Fibroblast of lung (primary cell): ENCODE measurements at places on chromosomes 7 and 10. TPM values are rescaled to one million over a fixed set of nuclear protein-coding genes. Genes with fewer than 3 reads are reported as not detected.

DNA sequence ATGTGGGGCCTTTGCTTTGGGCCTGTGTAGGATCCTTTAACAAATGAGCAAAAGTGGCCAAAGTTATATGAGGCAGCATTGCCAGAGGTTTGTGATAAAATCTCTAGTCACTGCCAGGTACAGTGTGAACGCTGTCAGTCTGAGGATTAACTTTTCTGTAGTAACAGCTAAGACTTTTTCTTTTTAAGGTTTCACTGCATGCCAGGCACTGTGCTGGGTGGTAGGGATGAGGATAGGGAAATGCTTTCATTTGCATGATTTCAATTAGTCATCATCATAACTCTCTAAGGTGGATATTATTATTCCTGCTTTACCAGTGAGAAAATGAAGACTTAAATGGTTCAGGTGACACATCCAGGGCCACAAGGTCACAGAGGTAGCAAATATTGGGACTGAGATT, 79.7 kb upstream of the BMPER start:
- H3K4me3 ChIP-seq = no peak overlapping the region
- H3K36me3 ChIP-seq = no peaks in the 10 kb centered on the region
- H3K4me1 ChIP-seq = no peaks in the 10 kb centered on the region
- no peak for DNase-seq
- H3K27ac ChIP-seq = no peak overlapping the region

Gene SPDYE2B
- not detected in 2 replicates for polyA plus RNA-seq

- no peaks in the 10 kb centered on the region for H3K27me3 ChIP-seq
- no peak overlapping the region for H3K4me3 ChIP-seq
- H3K27ac ChIP-seq = peak overlapping the region; percentile 52
- H3K4me1 ChIP-seq = peaks cover 4% of the 10 kb centered on the region
- DNase-seq = peak; percentile 46
- H3K36me3 ChIP-seq = peaks cover 5% of the 10 kb centered on the region
Observed at GRCh38 chr10:50312464-50313437, 61.4 kb upstream of the ASAH2 start.

DNA sequence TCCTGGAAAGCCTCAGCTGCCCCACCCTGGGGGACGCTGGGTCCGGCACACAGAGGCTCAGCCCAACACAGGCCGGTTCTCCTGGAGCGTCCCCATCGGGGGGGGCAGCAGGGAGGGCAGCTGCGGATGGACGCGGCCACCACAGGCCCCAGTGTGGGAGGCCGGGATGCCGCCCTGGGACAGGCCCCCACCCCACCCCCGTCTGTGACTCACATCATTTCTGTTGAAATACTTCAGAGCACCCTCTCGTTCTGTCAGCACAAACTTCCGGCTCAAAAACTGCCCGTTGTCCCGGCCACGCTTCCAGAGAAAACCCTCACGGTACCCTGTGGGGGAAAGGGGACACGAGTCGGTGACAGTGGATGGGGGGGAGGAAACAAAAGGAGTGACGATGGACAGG, 28.5 kb downstream of the GET4 start:
- no peak overlapping the region for H3K4me3 ChIP-seq
- peak; percentile 42 for DNase-seq
- H3K27ac ChIP-seq = no peak overlapping the region
- no peaks in the 10 kb centered on the region for H3K36me3 ChIP-seq

- no peaks in the 10 kb centered on the region for H3K36me3 ChIP-seq
- peak; percentile 52 for DNase-seq
- H3K27me3 ChIP-seq = no peaks in the 10 kb centered on the region
- no peak overlapping the region for H3K27ac ChIP-seq
- no peaks in the 10 kb centered on the region for H3K4me1 ChIP-seq
- H3K4me3 ChIP-seq = no peak overlapping the region
Observed at GRCh38 chr7:145909991-145910513, 206.5 kb upstream of the CNTNAP2 start.

Gene KCP
- 0.08 TPM in 1 of 2 replicates, not detected in the other for polyA plus RNA-seq

- H3K4me1 ChIP-seq = no peaks in the 10 kb centered on the region
- H3K4me3 ChIP-seq = no peak overlapping the region
- H3K36me3 ChIP-seq = peaks cover 9% of the 10 kb centered on the region
- no peak overlapping the region for H3K27ac ChIP-seq
- no peaks in the 10 kb centered on the region for H3K27me3 ChIP-seq
Observed at GRCh38 chr7:2217716-2218443, 14.9 kb downstream of the MAD1L1 start.

DNA sequence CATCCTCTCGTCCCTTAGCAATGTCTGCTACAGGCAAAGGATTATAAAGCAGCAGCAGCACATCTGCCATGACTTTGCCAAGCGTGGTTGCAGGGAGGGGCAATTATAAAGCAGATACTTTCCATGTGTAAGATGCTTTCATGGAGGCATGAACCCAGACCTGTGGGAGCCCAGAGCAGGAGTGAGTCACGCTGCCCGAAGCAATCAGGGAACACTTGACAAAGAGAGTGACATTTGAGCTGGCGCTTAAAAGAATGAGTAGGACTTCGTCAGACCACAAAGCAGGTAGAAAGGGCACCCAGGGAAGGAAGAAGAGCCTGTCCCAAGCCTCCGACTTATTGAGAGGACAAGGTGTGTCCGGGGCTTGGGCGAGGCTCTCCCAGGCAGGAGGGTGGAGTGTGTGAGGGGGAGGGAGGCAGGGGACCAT, 147.2 kb downstream of the MYOF start:
- no peaks in the 10 kb centered on the region for H3K4me1 ChIP-seq
- H3K27me3 ChIP-seq = no peaks in the 10 kb centered on the region
- H3K4me3 ChIP-seq = no peak overlapping the region
- no peak overlapping the region for H3K27ac ChIP-seq
- peak; percentile 72 for DNase-seq

DNA sequence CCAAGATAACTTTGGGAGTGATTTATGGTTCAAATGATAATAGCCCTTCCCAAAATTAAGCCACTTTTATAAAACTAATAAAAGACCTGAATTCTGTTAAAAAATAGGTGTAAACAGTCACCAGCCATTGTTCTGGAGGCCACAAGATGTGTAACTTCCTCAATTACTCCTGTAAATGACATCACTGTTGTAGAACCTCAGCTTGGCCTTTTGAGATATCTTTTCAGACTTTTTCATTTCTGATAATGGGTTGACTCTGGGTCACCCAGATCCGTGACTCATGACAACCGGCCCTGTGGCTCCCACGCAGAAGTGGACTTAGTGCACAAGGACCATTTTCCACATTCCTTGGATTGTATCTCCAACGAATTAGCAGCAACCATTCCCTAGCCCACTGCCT, 106.6 kb downstream of the DKK1 start:
- H3K4me3 ChIP-seq = no peak overlapping the region
- H3K36me3 ChIP-seq = no peaks in the 10 kb centered on the region
- no peak overlapping the region for H3K27ac ChIP-seq
- DNase-seq = peak; percentile 74

GRCh38 chr7:101555269-101555920, 73.7 kb downstream of the MYL10 start:
- H3K36me3 ChIP-seq = no peaks in the 10 kb centered on the region
- H3K4me1 ChIP-seq = no peaks in the 10 kb centered on the region
- H3K27ac ChIP-seq = no peak overlapping the region
- H3K27me3 ChIP-seq = no peaks in the 10 kb centered on the region

GRCh38 chr7:149004405-149005370, 23.6 kb downstream of the PDIA4 start:
- peaks cover 32% of the 10 kb centered on the region for H3K36me3 ChIP-seq
- H3K27ac ChIP-seq = no peak overlapping the region
- DNase-seq = no peak
- peaks cover 2% of the 10 kb centered on the region for H3K4me1 ChIP-seq
- no peaks in the 10 kb centered on the region for H3K27me3 ChIP-seq

Gene PLAC9
- 17.4 and 40.4 TPM in 2 replicates for polyA plus RNA-seq

Gene PDLIM1
- polyA plus RNA-seq = 199 and 390 TPM in 2 replicates

- DNase-seq = no peak
- no peak overlapping the region for H3K27ac ChIP-seq
- no peaks in the 10 kb centered on the region for H3K4me1 ChIP-seq
- H3K27me3 ChIP-seq = no peaks in the 10 kb centered on the region
- no peak overlapping the region for H3K4me3 ChIP-seq
Observed at GRCh38 chr10:111323389-111323966, 246.6 kb downstream of the ADRA2A start.

Gene CALHM1
- not detected in 2 replicates for polyA plus RNA-seq

DNA sequence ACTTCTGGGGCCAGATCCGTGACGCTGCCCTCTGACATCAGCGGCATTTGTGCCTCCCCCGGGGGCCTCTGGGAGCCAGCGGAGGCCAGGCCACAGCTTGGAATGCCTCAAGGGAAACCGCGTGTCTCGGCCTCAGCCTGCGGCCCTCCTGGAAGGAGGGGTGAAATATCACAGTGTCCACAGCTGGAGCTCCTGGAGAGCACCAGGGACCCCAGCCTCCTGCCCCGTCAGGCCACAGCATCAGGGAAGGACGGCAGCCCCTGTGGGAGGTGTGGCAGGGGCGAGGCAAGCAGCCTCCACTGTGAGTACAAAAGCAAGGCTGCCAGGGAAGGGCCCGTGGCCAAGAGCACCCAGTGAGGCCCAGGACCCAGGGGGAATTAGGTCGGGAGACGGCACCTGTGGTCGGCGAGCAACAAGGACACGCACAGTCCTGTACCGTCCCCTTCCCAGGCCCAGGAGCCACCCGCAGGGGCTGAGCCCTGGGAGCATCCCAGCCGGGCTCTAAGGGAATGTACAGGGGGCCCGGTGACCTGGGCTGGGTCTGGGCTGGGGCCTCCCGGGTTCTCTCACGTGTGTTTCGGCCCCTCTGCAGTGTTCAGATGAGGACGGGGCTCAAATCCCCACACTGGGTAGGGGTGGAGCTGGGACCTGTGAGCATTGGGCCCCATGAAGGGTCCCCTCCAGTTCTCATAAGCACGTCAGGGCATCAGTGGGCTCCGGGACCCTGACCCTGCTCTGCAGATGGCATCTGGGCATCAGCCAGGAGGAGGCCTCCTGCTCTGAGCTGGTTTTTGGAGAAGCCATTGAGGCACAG, 18.7 kb upstream of the KNDC1 start:
- H3K4me1 ChIP-seq = no peaks in the 10 kb centered on the region
- DNase-seq = no peak
- H3K4me3 ChIP-seq = no peak overlapping the region

DNA sequence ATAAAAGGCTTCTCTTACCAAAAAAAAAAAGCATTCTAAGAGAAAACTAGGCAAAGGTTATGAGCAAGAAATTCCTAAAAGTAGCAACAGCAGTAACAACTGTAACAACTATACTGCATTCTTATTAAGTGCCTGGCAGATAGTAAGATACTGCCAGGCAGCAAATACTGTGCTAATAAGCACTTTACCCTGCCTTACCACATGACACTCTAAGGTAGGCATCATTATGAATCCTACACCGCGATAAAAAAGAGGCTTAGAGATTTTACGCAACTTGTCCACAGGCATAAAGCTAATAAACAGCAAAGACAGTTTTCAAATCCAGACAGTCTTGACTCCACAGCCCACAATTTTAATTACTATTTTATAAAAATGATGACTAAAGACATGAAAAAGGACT, 83.2 kb downstream of the USP6NL start:
- no peak overlapping the region for H3K4me3 ChIP-seq
- peaks cover 3% of the 10 kb centered on the region for H3K4me1 ChIP-seq
- no peak for DNase-seq
- H3K36me3 ChIP-seq = no peaks in the 10 kb centered on the region

Gene GSAP
- polyA plus RNA-seq = 4.4 and 4.9 TPM in 2 replicates

Gene WAPL
- polyA plus RNA-seq = 22.0 and 24.6 TPM in 2 replicates

Gene PDE6C
- polyA plus RNA-seq = not detected in 2 replicates

GRCh38 chr10:62004042-62004441, 102.5 kb downstream of the ARID5B start:
- no peak overlapping the region for H3K4me3 ChIP-seq
- no peaks in the 10 kb centered on the region for H3K27me3 ChIP-seq
- H3K27ac ChIP-seq = no peak overlapping the region
- H3K4me1 ChIP-seq = no peaks in the 10 kb centered on the region
- peaks cover 3% of the 10 kb centered on the region for H3K36me3 ChIP-seq

GRCh38 chr7:135414850-135415439, 95.0 kb downstream of the CNOT4 start:
- peak; percentile 52 for DNase-seq
- no peaks in the 10 kb centered on the region for H3K4me1 ChIP-seq
- peaks cover 2% of the 10 kb centered on the region for H3K36me3 ChIP-seq
- H3K4me3 ChIP-seq = no peak overlapping the region
- H3K27ac ChIP-seq = no peak overlapping the region
- H3K27me3 ChIP-seq = no peaks in the 10 kb centered on the region

DNA sequence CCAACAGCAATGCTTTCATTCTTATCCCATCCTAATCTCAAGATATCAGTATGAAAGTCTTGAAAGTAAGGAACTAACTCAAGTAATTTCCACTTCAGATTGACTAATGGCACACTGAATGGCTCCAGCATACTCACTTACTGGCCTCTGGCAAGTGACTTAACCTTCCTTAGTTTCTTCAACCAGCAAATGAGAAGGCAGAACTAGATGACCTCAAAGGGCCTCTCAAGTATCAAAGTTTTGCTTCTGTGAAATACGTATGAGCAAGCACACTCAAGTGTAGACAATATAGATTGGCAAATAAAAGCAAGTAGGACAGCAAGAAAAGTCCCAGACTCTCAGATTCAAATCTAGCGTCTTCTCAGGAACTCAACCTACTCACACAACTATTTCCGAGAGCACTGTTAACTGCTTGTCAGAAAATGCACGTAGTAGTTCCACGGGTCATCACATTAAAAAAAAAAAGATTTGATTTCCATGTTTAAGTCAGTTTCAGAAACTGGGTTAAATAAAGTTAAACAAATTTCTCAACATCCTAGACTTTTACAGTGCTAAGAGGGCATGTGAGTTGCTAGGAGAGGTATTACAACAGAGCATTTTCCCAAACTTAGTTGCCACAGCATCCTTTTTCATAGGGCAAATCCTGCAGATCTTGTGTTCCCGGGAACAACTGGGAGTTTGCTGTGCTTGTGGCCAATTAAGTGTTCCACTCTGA, 276.9 kb upstream of the KLF14 start:
- peak overlapping the region; percentile 61 for H3K27ac ChIP-seq
- peak; percentile 65 for DNase-seq
- H3K4me1 ChIP-seq = peaks cover 45% of the 10 kb centered on the region
- no peaks in the 10 kb centered on the region for H3K27me3 ChIP-seq

Gene CARD11
- 0.02 and 0.07 TPM in 2 replicates for polyA plus RNA-seq

Gene ATP5MK
- 355 and 386 TPM in 2 replicates for polyA plus RNA-seq

Gene TMEM236
- 0.02 and 0.03 TPM in 2 replicates for polyA plus RNA-seq

DNA sequence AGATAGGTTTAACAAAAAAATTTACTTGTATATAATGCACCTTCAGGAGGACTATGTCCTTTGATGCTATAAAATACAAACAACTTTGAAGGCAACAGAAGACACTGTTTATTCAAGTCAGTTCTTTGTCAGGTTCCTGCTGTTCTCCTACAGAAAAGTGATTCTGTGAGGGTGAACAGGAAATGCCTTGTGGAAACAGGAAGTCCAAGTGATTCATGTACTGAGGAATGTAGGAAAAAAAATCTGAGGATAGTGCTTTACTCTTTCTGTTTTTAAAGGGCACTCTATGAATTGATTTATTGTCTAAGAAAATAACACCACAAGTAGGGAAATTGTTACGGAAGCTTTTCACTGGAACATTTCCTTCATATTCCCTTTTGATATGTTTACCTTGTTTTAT, 171.9 kb downstream of the HDAC9 start:
- H3K4me1 ChIP-seq = no peaks in the 10 kb centered on the region
- no peak overlapping the region for H3K4me3 ChIP-seq
- H3K27me3 ChIP-seq = no peaks in the 10 kb centered on the region
